ENCODE measurements at places on chromosomes 2 and 18.

GRCh38 chr2:41420219-41420618 lies 627.6 kb upstream of the PKDCC start:
- DNase-seq: no peak

- DNase-seq: no peak
These were observed 21.7 kb downstream of the IL1R2 start for GRCh38 chr2:102013206-102014040.

DNA sequence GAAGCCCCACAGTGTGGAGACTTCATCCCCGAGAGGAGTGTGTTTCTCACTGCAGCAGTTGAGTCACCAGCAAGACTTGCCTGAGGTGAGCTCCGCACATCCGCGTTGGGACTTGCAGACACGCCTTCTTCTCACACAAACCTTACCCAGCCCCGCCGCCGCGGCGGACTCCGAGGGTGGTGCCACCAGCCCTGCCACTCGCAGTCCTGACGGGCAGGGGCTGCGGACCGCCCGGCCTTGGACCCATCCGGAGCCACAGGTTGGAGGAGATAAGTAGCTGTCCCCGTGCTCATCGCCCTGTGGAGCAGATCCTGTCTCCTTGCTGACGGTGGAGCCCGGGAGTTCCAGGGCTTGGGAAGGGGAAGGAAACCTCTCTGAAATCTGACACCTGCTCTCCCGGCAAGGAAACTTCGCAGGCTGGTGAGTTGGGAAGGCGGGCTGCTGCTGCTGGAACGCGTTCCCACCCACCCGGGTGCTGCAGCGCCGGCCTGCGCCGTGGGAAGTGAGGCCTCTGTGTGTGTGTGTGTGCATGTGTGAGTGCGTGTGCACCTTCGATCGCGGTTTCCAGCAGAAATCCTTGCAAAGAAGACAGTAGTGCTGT lies at the start of gene RAB27B:
TSS of gene RAB27B (plus strand) at position 197 of the 601 bp plus-strand sequence. CDS start 49,109 bp downstream, outside the sequence.
- DNase-seq: peak; percentile 54

- DNase-seq: no peak
These were observed 296.5 kb upstream of the EPAS1 start for GRCh38 chr2:46000660-46001059.

DNA sequence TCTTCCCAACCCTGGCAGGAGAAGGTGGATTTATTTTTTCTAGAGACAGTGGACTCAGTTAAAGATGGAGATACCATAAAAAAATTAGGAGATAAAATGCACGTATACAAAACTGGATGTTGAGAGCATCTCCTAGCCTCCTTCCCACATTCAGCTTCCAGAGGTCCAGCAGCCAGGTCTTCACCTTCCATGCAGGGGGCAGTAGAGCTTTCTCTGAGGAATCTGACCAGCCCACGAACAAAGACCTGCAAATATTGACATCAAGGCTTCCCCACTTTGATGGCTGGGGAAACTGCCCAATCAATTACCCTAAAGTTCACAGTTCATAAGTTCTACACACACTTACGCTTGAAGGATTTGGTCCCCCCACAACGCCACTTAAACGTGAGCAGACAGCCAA lies 24.5 kb downstream of the AQP4 start:
- DNase-seq: no peak

GRCh38 chr2:239855863-239856587 lies 169.1 kb downstream of the NDUFA10 start:
- DNase-seq: no peak

- no peak for DNase-seq
These were observed 52.4 kb downstream of the ASAP2 start for GRCh38 chr2:9258953-9259399.

Measured in NT2/D1 (cell line).